ENCODE measurements at places on chromosomes 16 and 17.

DNA sequence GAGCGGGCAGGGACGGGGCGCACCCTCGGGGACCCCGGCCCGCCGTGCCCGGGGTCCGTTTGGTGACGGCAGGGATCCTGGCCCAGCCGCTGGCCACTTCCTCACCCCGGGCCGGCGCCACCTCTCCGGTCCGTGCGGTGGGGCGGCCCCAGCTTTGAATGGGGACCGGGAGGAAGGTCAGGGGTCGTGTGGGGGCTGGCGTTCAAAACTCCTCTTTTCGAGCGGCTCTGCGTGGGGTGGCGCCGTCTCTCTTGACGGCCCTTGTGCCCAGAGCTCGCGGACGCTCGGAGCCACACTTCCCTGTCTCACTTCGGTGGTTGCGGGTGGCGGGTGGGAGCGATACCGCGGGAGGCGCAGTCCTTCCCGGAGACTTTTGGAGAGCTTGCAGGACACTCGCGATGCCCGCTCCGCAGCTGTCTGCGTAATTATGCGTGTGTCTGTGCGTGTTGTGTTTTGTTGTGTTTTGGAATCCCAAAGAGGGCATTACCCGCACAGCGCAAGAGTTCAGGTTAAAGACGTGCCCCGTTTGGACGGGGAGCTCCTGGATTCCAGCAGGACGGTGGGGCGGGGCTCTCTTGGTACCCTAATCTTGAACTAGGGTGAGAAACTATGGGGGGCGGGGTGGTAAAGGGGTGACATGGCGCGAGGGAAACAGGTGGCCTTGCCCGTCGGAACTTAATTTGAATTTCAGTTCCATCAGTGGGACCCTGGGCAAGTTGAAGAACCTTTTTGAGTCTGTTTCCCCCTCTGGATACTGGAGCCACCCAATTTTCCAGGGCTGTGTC, 637 bp downstream of the PLCG2 start:
- DNase-seq = no peak

GRCh38 chr16:66159987-66160386, 206.5 kb upstream of the CDH5 start:
- DNase-seq = no peak

GRCh38 chr17:47989700-47990099, 18.8 kb downstream of the CDK5RAP3 start:
- DNase-seq = peak; percentile 83

- peak; percentile 93 for DNase-seq
Observed at GRCh38 chr17:74742153-74742515, 5.1 kb downstream of the RAB37 start.

- DNase-seq = no peak
Observed at GRCh38 chr16:19001788-19002187, 18.1 kb downstream of the TMC7 start.

- DNase-seq = no peak
Observed at GRCh38 chr17:80477647-80478478, 1.5 kb upstream of the NPTX1 start.

DNA sequence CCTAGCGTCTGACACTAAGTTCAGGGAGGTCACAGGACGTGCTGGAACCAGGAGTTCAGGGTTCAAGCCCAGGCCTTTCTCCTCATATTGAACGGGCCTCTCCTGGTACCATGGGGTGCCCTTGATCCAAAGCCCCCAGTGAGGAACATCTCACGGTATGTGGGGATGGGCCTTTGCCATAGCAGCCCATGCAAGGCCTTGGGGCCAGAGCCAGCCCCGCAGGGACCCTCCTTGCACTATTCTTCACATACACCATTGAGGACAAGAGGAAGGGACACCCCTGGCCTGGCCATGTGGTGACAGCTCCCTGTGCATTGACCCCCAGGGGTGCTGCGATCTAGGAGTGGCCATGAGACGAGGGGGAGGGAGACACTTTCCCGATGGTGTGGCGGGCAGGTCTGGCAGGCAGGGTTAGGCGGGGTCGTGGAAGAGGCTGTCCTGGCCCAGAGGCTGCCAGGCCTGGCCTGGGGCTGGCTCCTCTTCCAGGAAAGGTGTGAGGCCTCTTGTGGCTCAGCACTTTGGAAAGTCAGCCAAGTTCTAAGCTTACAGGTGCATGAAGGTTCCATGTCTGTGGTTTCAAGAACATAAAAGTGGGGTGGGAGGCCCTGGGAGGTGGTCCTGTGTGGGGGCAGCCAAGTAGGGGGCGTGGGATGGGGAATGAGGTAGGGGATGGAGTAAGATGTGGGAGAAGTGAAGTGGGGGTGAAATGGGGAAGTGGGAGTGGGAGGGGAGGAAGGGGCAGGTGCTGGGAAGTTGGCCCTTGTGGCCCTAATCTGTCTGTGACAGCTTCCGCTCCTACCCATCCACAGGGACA, 88.7 kb upstream of the CBX4 start:
- DNase-seq = no peak

GRCh38 chr16:77234611-77235010, 35.4 kb downstream of the SYCE1L start:
- no peak for DNase-seq

DNA sequence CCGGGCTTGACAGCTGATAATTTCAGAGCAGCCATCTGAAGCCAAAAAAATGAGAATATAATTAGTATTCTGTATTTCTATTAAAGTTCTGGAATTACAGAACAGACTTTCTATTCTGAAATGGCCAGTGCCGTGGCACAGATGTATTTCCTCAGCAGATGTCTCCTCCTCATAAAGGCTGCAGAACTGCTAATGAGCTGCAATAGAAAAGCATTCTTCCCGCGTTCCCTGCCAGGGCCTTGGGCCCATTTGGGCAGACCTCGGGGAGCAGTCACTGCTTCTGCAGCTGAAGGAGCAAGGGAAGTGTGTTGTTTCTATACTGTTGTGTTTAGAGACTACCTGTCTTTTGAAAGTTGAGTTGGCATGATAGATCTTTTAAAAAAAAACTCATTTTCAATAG, 152.6 kb upstream of the CACNG5 start:
- DNase-seq = no peak

- DNase-seq = no peak
Observed at GRCh38 chr16:63928421-63928820, 1193.4 kb downstream of the CDH11 start.

DNA sequence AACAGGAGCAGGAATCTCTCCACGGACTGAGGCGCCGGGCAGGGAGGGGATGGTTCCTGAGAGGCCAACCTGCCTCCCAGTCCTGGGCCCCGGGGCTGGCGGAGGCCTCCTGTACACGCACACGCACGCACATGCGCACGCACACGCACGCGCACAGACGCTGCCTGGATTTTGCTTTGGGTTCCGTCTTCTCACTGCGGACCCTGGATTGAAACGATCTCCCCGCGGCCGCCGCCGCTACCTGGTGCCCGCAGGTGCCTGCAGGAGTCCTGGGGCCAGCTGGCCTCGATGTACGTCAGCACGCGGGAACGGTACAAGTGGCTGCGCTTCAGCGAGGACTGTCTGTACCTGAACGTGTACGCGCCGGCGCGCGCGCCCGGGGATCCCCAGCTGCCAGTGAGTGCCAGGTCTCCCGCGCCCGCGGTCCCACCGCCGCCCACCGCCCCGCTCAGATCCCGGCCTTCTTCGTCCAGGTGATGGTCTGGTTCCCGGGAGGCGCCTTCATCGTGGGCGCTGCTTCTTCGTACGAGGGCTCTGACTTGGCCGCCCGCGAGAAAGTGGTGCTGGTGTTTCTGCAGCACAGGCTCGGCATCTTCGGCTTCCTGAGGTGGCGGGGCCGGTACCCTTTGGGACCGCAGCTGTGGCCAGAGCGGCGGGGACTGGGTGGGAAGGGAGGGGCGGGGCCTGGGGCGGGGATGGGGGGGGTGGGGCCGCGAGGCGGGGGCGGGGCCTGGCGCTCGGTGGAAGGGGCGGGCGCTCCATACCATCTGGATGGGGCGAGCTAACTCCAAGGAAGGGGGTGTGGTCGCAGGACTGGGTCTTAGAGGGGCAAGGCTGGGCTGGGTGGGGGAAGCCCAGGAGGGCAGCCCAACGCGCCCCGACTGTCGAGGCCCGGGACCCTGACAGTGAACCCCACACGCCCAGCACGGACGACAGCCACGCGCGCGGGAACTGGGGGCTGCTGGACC, 12.3 kb downstream of the CES4A start:
- no peak for DNase-seq

DNA sequence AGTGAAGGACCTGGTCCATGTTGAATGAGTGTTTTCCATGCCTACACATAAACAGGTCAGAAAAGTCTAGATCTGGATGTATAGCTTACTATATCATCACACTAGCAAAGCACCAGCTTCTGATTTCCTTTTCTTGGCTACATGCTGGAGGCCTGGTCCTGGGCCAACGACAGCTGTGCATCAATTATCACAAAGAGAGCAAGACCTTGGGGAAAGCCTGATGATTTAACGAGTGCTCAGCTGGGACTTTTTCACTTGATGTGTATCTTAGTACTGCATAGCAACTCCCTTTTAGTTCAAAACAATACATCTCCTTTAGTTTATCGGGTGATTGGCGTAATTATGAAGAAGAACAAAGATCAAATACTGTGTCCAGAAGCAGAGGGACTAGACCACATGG, 358.2 kb downstream of the KIF2B start:
- DNase-seq = no peak

DNA sequence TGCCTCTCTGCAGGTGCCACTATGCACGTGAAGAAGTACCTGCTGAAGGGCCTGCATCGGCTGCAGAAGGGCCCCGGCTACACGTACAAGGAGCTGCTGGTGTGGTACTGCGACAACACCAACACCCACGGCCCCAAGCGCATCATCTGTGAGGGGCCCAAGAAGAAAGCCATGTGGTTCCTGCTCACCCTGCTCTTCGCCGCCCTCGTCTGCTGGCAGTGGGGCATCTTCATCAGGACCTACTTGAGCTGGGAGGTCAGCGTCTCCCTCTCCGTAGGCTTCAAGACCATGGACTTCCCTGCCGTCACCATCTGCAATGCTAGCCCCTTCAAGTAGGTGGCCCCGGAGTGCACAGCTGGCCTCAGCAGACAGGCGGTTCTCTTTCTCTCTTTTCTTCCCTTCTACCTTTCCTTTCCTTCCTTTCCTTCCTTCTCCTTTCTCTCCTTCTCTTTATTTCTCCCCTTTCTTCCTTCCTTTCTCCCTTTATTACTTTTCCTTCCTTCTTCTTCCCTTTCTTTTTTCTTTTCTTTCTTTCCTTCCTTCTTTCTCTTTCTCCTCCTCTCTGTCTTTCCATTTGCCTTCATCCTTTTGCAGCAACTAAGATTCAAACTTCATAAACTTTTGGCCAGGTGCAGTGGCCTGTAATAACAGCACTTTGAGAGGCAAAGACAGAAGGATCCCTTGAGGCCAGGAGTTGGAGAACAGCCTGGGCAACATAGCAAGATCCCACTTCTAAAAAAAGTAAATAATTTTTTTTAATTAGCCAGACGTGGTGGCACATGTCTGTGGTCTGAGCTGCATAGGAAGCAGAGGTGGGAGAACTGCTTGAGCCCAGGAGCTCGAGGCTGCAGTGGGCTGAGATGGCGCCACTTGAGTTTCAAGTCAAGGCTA, 46.7 kb downstream of the SCNN1B start:
- DNase-seq = no peak

GRCh38 chr16:4958510-4959438, 644 bp downstream of the SEC14L5 start:
- DNase-seq = no peak

DNA sequence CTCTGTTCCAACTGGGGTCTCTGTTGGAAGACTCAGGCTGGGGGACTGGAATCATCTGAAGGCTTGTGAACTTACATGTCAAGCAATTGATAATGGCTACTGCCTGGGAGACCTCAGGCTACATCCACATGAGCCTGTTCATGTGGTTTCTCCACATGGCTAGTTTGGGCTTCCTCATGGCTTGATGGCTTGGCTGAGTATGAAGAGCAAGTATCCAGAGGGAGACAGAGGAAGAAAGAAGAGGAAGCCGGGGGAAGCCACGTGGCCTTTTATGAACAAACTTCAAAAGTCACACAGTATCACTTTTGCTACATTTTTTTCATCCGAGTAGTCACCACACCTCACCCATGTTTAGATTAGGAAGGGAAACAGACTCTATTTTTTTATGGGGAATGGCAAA, 158.9 kb downstream of the TRIM37 start:
- no peak for DNase-seq

GRCh38 chr16:89867918-89868317, 5.5 kb upstream of the TCF25 start:
- DNase-seq = no peak

GRCh38 chr16:1572673-1573072, 39.2 kb downstream of the IFT140 start:
- no peak for DNase-seq

GRCh38 chr16:53061701-53062159, 6.9 kb downstream of the CHD9 start:
- DNase-seq = peak; percentile 77

DNA sequence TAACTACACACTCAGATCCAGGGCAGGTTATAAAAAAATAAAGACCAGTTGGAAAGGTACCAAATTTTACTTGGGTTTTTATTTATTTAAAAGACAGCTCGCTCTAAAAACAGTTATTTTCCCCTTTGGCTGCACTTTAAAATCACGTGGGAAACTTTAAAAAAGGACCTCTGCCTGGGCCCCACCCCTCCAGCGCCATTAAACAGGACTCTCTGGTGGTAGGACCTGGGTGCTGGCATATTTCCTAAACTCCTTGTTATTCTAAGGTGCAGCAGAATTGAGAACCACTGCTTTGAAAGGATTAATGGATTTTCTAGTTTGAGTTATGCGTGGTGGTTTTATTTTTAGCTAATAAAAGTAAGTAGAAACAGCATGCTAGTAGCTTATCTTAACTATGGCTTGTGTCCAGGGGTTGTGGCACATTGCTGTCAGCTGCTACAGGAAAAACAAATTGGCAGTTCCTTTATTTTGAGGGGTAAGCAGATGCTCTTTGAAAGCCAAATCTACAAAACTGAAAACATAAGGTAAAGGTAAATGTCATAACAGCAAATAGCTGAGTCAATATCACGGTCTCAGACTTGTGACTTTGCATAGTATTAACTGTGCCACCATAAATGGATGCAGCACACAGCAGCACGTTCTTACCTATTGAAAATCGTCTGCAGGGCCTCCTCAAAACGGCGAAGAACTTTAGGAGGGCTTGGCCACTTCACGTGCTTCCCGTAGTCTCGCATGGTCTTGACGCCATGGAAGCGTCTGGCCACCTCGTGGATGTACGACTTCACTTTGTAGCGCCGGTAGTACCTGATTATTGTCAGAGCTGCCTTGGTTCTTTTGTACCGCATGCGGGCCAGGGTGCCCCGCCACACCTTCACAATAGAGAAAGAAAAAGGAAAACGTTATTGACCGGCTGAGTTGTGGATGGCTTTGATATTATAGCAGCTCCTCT, 172.0 kb downstream of the CDK5R1 start:
- no peak for DNase-seq

GRCh38 chr17:65181237-65182061, 44.3 kb downstream of the RGS9 start:
- DNase-seq = peak; percentile 57
